ENCODE measurements at places on chromosomes 13 and 19.

GRCh38 chr19:800360-801029 is 3.2 kb downstream of the PTBP1 start:
- no peak for DNase-seq

DNA sequence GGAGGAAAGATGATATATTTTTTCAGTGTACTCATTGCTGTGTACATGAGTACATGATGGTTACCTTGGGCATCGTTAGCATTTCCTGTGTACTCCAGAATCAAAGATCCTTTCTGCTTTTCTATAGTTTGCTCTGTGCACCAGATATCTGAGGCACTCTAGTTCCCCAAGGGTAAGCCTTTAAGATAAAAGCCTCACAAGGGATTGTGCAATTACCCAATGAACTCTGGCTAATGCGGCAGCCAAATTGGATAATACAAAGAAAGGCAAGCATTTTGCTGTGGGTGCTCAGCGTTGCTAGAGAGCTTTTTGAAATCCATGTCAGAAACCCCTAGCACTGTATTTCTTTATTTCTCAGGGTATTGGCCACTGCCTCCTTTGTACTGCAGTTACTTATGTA is 2.9 kb downstream of the CYSLTR2 start:
- DNase-seq, result no peak

DNA sequence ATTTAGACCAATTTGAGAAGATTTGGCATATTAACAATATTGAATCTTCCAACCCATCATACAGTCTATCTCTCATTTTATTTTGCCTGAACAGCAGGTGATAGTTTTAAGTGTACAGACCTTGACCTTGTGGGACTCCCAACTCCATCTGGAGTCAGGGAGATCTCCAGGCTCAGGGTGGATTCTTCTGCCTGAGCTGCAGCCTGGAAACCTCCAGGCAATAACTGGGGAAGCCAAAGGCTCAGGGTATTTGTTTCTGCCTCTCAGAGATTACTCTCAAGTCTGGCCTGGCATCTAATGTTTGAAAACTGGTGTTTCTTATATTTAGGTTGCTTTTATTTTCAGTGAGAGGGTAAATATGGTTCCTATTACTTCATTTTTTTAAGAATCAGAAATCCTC is 102.1 kb upstream of the C1QTNF9B start:
- no peak for DNase-seq

GRCh38 chr19:4441994-4442818 is 15.4 kb downstream of the UBXN6 start:
- DNase-seq, result no peak

DNA sequence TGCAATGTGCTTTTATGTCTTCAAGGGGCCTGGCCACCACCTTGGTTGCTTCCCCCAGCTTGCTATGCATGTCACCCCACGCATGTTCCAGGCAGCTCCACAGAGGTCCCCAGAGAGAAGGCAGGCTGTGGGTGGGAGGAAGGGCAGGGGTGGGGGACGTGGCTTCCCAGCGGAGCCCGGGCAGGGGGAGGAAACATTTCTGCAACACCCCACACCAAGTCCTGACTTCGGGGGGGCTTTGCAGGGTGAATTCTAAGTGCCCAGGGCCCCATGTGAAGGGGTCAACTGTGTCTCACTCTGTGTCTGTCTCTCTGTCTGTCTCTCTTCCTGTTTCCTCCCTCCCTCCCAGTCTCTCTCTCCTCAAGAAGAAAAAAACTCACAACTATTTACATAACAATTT is 39.6 kb downstream of the LTBP4 start:
- DNase-seq, result no peak

DNA sequence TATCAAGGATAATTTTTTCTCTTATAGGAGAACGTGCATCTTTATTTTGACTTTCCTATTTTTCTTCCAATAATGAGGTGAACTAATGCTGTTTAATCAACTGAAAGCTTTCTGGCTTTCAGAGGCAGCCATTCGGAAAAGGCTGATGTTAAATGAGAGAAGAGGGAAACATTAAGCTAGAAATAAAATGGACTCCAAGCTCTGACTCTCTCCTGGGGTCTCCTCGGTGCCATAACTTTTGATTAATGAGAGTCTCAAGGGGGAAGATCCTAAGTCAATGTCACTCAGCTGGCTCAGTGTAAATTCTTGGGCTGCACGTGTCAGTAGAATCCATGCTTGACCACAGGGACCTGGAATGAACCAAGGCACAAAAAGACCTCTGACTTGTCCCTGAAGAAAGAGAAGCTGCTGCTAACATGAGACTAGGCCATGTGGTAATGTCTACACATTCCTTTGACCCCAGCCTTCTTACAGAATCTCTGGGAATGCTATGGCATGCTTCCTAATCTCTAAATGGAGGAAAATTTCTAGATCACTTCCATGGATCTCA is 152.2 kb upstream of the RFC3 start:
- DNase-seq, result no peak

GRCh38 chr13:26941345-26942174 is 181.0 kb upstream of the GPR12 start:
- peak; percentile 55 for DNase-seq

DNA sequence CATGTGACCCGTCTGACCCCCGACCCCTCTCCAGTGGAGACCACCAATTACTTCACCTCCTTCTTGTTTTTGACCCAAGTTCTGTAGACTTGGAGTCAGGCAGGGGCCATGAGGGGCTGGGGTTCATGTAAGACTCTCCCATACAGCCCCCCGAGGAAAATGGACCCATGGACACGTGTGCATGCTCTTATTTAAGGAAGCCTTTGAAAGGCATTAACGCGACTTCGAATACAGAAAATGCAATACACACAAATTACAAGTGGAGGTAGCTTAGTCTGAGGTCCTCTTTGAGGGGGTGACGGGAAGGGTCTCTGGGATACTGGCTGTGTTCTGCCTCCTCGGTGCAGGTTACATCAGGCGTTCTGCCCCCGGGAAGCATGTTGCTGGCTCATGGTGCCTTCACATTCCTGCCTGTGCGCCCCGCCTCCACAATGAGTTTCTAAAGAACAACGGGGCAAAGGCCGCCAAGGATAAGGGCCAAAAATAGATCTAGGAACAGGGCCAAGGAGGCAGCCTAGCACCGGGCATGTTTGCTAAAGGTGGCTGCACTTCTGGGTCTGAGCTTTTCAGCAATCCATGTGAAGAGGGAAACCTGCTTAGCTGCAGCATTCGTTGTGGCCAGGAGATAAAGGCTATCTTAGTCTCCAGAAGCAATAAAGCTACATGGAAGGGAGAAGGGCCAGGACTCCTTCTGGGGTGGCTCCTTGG is 54.5 kb downstream of the RAB20 start:
- no peak for DNase-seq

DNA sequence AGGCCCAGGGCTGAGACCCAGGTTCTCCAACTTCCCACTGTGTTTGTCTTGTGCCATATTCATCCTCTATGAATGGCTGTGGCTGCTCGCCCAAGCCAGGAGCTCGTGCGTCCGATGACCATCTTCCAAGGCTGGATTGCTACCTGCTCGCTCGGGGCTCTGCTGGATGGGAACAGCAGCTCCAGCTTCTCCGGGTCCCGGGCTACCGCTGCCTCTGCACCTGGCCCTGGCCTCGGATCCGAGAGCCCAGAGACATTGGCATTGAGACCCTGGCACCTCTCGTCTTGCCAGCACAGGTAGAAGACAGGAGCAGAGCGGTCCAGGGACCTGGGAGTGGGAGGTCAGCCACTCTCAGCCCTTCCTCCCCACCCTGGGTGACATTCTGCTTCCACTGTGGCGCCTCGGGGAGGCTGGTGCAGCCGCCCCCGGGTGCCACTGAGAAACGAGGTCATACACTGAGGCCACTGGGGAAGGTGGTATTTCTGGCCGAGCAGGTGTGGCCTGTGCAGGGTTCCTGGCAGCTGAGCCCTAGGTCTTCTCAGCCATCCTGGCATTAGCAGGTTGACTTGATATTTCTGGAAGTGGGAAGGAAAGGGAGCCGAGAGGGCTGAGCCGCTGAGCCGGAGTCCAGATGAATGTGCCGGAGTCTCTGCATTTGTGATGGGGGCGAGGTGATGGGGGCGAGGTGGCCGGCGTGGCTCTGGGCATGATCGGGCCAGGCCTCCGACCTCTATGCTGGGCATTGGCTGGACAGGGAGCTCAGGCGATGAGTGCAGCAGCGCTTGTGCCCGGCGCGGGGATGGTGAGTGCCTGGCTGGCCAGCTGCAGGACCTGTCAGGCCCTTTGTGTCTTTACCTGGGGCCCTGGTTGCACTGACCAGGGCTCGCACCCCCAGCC is 18.6 kb downstream of the NDUFB7 start:
- no peak for DNase-seq

DNA sequence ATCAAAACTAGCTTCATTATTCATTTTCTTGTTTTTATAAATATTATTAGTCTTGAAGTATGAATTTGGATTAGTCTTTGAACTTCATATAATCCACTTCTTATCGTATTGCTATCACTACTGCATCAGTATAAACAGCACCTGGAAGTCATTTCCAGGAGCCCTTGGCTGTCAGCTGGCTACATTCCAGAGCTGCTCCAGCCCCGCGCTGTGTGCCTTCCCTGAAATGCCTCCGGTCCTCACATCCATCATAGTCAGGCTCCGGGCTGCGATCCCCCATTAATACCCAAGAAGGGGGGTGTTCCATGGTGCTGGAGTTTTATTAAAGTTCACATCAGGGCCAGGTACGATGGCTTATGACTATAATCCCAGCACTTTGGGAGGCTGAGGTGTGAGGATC is 124.3 kb upstream of the GJB6 start:
- no peak for DNase-seq

- no peak for DNase-seq
Observed at GRCh38 chr19:8150998-8151766, 1.8 kb upstream of the FBN3 start.

- DNase-seq, result no peak
Observed at GRCh38 chr13:62704875-62705274, 1289.2 kb upstream of the PCDH20 start.

- no peak for DNase-seq
Observed at GRCh38 chr13:111539791-111540446, 219.5 kb downstream of the TEX29 start.

- DNase-seq, result no peak
Observed at GRCh38 chr13:91056746-91057145, 290.7 kb upstream of the MIR17HG start.

GRCh38 chr19:35267353-35267817 is 1.4 kb upstream of the USF2 start:
- DNase-seq, result peak; percentile 24

- DNase-seq, result no peak
Observed at GRCh38 chr13:113849546-113849945, 14.3 kb downstream of the GAS6 start.

DNA sequence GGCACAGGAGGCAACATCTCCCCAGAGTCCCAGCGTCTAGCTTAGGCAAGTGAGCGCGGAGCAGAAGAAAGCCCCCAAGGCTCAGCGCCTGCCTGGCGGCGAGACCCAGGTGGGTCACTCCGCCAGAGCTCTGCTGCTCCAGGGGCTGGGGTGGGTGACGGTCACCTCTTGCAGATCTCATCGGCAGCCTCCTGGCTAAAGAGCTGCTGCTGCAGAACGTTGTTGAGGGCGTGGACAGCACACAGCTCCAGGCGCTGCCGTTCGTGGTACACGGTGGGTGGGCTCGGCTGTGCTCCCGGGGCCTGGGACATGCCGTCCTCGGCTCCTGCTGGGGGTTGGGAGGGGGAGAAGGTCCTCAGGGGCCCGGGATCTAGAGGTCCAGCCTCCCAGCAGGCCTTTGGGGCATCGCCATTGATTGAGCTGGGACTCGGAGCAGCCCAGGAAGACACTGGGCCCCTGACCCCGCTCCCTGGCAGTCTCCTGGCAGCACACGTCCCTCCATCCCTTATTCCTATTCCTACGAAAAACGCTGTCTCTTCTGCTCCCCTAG is 795 bp downstream of the JOSD2 start:
- no peak for DNase-seq

- DNase-seq, result no peak
Observed at GRCh38 chr13:113078902-113079780, 26.4 kb upstream of the F7 start.

- DNase-seq, result no peak
Observed at GRCh38 chr19:2837430-2837829, 3.8 kb upstream of the ZNF555 start.

DNA sequence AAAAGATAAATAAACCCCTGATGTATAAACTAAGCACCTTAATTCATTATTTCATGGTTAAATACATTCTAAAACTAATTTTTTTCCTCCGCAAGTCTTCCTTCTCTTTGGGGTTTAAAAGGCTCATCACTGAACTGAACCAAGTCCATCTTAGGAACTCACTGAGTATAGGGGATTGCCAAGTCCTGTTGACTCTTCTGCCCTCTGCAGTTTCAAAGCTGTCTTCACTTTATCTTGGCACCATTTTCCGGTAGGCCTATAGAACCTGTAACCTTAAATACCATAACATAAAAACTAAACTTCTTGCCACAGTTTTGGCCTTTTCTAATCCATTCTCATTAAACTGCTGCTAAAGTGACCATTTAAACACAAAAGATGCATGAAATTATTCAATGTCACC is 66.5 kb upstream of the USPL1 start:
- peak; percentile 52 for DNase-seq

GRCh38 chr19:3196933-3197205 is 11.1 kb downstream of the NCLN start:
- no peak for DNase-seq

GRCh38 chr19:3351702-3352447 is 14.5 kb upstream of the NFIC start:
- no peak for DNase-seq

DNA sequence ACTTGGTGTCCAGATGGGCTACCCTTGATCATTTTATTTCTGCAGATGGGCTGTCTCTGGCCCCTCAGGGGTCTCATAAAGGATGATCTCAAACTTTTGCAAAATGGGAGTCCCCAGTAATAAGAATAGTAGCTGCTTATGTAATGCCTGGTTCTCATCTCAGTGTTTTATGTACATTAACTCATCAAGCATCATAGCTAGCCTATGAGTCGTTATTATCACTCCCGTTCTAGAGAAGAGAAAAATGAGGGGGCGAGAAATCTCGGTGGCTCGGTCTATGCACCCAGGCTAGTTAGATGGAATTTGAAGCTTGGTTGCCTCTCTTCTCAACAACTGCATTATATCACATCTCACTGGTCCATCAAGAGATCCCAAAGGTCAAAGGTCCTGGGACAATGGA is 3.4 kb downstream of the CACNG6 start:
- no peak for DNase-seq

DNA sequence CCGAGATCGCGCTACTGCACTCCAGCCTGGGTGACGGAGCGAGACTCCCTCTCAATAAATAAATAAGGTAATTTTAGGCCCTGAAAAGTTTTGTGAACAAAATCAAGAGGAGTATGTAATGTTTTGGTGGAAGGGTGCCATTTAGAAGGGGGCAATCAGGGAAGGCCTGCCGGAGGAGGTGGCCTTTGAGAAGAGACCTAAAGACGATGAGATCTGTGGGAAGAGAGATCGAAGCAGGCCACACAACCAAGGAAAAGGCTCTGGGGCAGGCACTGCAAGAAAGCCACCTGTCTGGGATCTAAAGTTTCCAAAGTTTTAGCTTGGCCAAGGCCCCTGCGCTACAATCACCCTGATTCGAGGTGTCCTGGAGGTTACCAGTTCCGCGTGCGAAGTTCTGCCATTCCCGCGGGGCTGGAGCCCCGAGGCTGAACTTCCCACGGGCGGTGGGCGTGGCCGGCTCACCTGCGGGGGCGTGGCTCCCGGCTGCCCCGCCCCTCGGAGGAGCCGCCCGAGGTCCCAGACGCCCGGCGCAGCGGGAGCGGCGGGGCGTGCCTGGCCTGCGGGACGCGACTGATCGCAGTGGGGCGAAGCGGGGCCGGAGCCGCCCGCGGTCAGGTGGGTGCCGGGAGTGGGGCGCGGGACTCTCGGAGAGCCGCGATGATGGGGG is at the start of gene KLC3:
TSS of gene KLC3 (plus strand) at position 519 of the 667 bp plus-strand sequence. CDS start 4,792 bp downstream, outside the sequence.
- DNase-seq, result peak; percentile 13

All from ACHN (cell line).